NAMALWA (cell line): ENCODE measurements at places on chromosomes 3 and 15.

- DNase-seq: peak; percentile 62
Observed at GRCh38 chr3:193665370-193665989, 72.5 kb downstream of the OPA1 start.

- DNase-seq: peak; percentile 30
Observed at GRCh38 chr3:103794656-103795055, 1359.8 kb downstream of the ZPLD1 start.

DNA sequence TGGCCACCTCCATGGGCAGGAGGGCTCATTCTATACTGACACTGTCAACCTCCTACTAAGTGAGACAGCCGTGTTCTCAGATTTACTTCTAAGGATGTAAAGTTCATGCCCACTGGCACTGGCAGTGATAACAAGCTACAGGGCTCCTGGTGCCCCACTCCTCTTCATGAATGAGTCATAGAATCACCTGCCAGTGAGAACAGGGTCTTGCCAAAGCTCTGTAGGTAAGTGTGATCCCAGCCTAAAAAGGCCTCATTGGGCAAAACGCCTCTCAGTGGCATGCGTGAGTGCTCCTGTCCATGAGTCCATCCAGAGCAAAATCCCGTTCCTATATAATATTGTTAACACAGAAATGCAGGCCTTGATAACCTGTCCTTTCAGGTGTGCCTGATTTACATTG, 17.4 kb downstream of the PXYLP1 start:
- DNase-seq: no peak

- DNase-seq: no peak
Observed at GRCh38 chr3:175108613-175109151, 249.5 kb downstream of the NAALADL2 start.

DNA sequence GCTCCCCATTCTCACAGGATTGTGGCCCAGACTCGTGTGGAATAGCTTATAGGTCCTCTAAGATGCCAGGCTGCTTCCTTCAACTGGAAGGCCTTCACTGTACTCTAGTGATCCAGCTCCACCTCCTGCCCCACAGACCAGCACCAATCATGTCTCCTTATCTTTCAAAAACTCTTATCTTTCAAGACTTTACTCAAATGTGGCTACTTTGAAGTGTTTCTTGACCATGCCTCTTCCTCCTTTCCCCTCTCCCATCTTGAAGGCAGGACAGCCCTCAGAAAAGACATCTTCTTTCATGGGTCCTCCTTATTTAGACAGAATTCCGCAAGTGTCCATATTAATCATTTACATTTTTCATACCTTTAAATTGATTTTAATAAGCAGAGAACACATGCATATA, 142.3 kb downstream of the CHST2 start:
- DNase-seq: no peak
